ENCODE measurements at places on chromosomes 6 and 20.

DNA sequence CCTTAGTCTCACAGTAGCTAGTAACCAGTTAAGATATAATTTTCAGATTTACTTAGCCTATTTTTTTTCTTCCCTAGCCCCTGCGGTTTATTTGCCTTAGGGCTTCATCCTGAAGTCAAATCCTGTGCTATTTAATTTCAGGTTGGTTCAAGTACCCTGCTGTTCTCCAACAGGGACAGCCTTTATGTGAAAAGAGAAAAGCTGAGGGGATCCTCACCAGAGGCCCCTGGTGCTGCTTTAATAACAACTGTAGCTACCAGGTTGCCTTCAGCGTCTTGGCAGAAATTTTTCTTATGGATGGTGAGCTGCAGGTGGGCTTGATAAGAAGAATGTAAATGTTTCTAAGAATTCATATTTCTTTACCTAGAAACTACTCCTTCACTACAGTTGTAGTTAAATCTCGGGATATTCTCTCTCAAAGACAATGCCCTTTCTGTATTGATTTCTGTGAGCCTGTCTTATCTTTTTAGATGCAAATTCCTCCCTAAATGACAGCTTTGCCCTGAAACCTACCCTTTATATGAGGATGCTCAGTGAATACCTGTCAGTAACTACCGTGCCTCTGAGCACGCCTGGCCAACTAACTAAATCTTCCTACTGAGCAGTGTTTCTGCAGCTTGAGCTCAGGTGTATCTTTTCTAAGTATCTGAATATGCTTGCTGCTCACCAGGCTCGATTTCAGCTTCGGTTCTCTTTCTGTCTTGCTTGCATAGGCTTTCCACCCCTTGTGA is 320.5 kb downstream of the MMUT start:
- no peak for DNase-seq

DNA sequence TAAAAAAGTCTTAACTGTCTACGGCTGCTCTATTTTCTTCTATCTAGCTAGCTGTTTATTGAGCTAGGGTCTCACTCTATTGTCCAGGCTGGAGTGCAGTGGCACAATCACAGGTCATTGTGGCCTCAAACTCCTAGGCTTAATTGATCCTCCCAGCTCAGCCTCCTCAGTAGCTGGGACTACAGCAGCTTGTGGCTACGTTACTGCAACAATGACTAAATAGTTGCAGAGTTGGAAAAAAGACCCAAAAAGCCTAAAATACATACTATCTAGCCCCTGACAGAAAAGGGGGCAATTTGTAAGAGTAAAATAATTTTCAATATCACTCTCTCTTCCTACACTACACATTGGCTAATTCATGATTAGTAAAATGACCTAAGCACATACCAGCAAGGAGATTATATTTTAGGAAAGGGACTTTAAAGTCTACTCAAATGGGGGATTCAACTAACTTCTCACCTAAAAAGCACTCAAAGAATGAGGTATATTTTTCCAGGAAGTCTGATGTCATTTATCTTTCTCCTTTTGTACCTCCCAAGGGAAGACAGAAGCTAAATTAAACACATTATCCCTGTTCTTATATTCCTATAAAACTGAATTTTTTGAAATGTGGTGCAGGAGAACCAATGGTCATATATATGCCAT is 82.8 kb downstream of the ZMYND8 start:
- DNase-seq = no peak

DNA sequence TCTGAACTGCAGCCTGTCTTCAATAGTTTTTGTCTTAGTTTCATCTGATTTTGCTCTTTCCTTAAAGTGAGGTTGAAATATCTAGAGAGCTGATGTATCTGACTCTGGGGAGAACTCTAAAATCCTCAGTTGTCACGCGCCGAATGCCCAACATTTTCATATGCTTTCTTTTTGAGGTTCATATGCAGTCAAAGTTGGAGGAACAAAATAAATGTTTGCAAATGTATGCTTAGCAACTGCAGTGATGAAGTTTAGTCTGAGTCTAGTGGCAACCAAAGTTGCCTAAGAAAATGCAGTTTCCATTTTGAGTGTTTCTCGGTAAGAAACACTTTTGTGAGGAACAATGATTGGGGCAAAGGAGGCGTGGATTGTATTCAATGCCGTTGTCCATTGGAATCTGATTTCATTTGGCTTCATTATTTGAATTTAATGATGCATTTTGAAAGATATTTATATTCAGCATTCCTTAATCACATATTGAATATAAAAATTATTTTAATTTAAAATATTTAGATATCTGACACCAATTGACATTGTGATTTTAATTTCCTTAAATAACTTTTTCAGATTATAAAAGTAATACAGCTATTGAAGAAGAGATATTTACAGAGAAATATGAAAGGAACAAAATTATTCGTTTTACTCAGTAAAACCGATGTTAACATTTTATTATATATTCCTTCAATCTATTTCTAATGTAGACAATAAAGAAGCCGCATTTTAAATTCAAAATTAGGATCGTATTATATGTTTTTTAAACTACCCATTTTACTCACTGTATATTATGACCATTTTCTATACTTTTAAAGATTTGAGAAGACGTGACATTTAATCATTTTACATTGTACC is 122.0 kb downstream of the PLEKHG1 start:
- no peak for DNase-seq

DNA sequence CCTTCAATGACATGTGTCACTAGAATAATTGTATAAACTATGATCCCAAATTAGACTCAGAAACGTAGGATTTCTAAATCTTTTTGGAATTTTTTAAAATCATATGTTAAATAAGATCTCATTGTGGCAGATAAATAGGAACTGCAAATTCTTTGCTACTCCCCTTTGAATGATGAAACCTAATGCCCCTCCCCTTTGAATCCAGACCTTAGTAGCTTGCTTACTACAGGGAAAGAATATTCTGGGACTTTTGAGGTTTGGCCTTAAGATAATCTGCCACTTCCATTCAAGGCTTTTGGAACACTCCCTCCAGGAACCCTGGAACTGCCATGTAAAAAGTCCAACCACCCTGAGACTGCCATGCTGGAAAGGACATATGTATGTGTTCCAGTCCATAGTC is 7.1 kb downstream of the TDP2 start:
- DNase-seq = peak; percentile 34

GRCh38 chr6:68559716-68560115 is 75.4 kb upstream of the ADGRB3 start:
- DNase-seq = peak; percentile 31

GRCh38 chr20:33119725-33120720 is 40.6 kb downstream of the BPIFB4 start:
- no peak for DNase-seq

DNA sequence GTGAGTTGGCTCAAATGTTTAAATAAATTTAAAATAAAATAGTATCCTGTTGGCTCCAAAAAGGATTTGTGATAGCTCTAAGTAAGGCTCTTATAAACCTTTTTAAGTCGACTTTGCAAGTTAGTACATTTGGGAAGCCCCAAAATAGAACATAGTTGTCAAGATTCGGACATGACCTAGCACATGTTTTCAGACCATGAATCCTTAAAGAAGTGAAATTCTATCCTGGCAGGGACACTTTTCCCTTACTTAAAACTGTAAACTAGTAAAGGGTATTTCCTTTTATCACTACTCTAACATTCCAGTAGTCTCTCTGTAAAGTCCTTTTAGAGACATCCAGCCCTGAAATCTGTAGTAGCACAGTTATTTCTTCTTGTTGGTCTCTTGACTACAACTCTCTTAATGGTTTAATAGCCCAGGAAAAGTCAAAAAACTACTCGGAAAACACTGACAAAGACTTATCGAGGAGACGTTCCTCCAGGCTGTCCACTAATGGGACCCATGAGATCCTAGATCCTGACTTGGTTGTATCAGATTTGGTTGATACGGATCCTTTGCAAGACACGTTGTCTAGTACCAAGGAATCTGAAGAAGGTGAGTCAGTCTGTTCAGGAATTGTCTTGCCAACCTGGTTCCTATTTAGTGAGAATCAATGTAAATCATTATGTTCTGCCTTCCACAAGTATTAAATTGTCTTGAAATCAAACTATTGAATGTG is 83.6 kb downstream of the SCAND1 start:
- DNase-seq = no peak

DNA sequence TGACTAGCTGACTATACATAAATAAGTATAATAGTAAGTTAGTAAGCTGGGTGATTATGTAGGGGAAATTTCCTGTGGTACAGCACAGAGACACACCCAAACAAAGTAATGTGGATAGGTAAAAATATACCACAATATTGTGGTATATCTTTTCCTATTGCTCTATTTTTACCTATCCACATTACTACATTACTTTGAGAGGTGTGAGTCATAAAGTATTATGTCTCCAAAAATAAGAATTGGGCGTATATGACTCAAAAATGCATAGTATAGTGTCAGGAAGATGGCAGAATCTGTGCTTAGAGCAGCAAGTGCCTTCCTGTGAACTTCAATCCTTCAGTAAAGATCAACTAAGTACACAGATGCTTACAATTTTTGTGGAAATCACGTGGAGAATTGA is 2.7 kb upstream of the SIRPG start:
- DNase-seq = no peak

Data from OCI-M1 (cell line).